Stimulated activated CD4-positive, alpha-beta T cell treated with anti-CD3 and anti-CD28 coated beads, Interleukin-4, amount 100 ng/mL, for 4 hours (primary cell): ENCODE measurements at places on chromosomes 1 and 21.

DNA sequence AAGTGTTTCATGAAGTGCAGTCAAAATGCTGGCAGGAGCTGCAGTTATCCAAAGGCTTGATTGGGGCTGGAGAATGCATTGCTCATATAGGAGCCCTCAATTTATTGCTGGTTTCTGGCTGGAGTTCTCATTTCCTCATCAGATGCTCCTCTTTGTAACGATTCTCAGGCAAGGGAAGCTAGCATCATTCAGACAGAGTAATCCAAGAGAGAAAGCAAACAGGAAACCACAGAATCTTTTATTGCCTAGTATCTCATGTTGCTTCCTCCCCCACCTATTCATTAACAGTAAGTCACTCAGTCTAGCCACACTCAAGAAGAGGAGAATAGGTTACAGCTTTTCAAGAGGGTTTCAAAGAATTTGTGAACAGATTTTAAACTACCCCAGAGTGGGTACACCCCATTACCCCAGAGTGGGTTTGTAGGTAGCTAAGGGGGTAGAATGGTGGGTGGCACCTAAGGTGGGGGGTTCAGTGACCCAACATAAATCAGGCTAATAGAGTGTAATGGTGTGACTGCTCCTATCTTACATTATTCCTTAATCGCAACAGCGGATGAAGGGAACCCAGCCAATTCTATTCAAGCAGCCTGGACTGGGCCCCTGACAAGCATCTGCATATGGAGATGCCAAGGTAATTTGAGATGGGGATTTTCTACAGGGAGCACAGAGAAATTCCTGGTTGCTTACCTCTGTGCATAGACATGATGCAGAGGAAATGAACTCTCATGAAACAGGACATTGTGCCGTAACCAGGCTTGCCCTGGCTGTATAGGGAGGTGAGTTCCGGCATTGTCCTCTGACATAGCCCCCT lies 67.1 kb downstream of the KCNJ15 start:
- no peak for DNase-seq

- no peak for DNase-seq
These were observed 1.6 kb downstream of the TCEA3 start for GRCh38 chr1:23422941-23423340.

GRCh38 chr1:235649368-235650163 lies at the start of gene GNG4:
GNG4 (minus strand) TSS chr1:235649784; CDS start chr1:235583838, 65,946 bp downstream.
- peak; percentile 45 for DNase-seq

DNA sequence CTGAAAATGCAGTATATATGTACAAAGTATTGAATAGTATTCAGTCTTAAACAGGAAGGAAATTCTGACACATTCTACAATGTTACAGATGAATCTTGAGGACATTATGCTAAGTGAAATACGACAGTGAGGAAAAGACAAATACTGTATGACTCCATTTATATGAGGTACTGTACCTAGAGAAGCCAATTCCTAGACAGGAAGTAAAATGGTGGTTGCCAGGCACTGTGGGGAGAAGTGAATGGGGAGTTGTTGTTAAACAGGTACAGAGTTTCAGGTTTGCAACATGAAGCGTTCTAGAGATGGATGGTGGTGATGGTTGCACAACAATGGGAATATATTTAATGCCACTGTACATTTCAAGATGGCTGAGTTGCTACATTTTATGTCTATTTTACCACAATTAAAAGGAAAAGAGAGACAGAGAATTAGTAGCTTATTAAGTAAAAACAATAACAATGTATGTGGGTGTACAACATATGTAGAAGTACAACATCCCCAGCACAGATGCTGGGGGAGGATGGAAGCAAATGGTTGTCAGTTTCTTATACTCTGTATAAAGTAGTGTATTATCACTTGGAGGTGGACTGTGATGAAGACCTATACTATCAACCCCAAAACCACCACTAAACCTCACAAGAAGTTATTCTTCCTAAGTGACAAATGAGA lies 3.9 kb upstream of the RAB4A start:
- DNase-seq, result no peak

DNA sequence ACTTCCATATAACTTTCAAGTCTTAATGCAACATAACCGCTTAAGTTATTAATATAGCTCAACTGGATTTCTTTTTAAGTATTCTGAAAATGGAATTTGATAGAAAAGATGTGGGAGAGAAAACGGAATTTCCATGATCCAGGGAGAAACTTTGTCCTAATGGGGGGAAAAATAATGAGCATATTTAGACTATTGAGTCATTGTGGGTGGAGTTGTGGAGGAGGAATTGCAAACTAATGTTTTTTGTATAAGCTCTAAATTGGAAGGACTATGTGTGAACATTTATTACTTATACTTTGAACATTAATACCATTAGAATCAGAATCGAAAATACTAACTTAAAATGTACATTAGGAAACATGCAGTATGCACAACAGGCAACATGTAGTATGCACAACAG lies 159.9 kb upstream of the NEGR1 start:
- DNase-seq, result no peak

GRCh38 chr1:26391450-26391849 lies 18.9 kb upstream of the ZNF683 start:
- DNase-seq, result no peak

DNA sequence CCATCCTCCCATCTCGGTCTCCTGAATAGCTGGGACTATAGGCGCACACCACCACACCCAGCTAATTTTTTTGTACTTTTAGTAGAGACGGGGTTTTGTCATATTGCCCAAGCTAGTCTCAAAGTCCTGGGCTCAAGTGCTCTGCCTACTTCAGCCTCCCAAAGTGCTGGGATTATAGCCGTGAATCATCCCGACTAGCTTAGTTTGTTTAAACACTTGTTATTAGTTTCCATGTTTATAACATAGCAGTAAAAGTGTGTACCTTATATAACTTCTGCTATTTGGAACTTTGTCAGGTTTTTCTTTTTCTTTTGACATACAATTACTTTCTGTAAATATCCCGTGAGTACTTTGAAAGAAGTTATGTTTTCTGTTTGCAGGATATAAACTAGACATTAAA lies 60.6 kb upstream of the C1orf21 start:
- DNase-seq, result no peak

DNA sequence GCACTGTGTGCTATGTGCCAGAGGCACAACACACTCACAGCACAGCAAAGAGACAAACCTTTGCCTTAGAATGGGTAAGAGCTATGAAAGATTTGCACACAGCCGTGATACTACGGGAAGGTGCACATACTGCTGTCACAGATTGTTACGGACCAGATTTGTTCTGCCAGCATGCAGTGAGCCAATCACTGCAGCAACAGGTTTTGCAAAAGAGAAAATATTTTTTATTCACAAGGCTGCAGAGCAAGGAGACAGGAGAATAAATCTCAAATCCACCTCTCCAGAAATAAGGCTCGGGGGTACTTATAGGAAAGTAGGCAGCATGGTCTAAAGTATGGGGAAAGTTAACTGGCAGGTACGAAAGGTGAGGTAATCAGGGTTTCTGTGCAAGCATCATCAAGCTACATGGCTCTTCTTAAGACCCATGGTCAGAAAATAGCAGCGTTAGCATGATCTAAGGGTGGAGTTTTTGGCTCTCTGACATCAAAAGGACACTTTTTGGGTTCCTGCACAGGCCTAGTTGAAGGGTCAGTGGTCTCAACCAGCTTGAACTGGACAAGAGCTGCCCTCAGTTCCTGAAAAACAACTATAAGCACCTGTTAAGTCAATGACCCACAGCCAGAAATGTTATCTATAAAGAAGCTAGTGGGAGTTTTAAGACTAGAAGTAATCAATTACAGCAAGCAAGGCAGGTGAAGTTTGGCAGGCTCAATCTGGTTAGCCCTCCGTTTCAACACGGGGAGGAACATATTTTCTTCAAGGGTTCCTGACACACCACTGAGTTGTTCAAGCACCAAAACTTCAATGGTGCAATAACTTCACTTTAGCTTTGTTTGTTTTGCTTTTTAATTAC lies 186.0 kb downstream of the SLC35F3 start:
- DNase-seq, result no peak

DNA sequence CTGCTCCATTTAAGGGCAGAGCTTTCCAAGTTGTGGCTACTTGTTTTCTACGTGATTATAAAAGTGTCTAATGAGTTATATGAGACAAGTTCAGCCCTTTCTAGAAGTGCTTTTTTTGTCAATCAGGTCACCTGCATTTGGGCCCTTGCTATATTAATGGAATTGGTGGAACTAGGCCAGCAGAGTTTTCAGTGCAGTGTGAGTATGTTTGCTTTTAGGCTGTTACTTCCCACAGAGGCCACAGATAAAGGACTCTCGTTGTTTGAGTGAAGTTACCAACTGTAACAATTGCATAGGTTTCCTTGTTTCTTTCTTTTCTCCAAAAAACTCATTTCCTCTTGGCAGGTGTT lies 10.9 kb downstream of the SMAP2 start:
- DNase-seq, result no peak

GRCh38 chr1:89771991-89772560 lies 48.8 kb upstream of the LRRC8D start:
- DNase-seq, result no peak

- DNase-seq, result no peak
These were observed 437.6 kb downstream of the PRDM2 start for GRCh38 chr1:14137411-14138134.

DNA sequence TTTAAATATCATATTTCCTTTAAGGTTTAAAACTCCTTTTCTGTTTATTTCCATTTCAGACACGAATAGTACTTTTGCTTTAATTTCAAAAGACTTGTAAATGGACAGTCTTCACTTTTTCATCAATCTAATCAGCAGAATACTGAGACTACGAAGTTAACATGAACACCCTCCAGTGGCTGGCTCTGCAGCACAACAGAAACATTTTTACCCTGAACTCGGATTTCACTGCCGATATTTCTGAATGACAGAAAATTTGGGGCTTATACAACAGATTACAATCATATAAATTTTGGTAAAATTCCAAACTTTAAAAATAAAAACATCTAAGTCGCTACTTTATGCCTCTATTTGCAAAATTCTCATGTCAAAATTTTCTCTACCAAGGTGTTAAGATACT lies 86.2 kb downstream of the AKT3 start:
- no peak for DNase-seq

DNA sequence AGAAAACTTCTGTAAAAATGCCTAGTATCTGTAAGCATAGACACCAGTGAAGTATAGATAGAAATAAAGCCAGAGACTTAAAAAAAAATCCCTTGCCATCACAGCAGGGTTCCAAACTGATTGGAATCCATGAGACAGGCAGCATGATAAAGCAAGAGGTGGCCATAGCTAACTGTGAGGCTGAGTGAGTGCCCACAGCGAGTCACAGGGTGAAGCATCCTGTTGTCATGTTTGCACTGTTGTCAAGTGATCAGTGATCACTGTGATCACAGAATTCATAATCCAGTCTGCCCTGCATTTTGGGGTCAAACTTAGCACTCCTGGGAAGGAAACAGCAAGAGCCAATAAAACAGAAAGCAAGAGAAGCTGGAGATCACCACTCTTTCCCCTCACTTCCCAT lies 33.3 kb downstream of the LRRC8B start:
- DNase-seq, result peak; percentile 21

- no peak for DNase-seq
These were observed 93.4 kb downstream of the RRAGC start for GRCh38 chr1:38766125-38766524.

GRCh38 chr1:231931146-231931545 lies 304.6 kb downstream of the DISC1 start:
- DNase-seq, result no peak

DNA sequence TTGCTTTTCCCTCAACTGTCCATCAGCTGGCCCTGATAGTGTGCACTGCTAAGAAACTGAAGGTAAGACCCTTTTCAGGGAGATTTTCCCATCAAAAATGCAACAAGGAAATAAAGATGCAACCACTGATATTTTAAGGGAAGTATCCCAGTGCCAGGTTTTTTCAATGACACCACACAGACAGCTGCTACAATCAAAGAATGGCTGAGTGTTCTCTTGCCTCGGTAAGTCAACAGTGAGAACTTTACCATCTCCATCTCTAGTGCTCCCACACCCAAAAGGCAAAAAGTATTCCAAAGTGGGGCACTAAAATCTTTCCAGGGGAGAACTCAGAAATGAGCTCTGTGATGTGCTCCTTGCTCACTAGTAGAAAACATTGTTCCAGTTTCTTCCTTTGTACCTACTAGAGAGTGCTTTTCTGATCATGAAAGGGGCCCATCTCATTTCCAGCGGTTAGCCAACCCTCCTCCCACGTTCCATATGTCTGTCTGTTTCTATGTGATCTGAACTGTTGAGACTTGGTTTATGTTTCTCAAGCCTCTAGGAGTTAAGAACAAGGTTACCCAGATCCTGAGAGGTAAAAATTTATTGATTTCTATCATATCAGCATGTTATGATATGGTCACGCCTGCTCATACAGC lies 67.6 kb upstream of the NEK2 start:
- DNase-seq, result no peak

DNA sequence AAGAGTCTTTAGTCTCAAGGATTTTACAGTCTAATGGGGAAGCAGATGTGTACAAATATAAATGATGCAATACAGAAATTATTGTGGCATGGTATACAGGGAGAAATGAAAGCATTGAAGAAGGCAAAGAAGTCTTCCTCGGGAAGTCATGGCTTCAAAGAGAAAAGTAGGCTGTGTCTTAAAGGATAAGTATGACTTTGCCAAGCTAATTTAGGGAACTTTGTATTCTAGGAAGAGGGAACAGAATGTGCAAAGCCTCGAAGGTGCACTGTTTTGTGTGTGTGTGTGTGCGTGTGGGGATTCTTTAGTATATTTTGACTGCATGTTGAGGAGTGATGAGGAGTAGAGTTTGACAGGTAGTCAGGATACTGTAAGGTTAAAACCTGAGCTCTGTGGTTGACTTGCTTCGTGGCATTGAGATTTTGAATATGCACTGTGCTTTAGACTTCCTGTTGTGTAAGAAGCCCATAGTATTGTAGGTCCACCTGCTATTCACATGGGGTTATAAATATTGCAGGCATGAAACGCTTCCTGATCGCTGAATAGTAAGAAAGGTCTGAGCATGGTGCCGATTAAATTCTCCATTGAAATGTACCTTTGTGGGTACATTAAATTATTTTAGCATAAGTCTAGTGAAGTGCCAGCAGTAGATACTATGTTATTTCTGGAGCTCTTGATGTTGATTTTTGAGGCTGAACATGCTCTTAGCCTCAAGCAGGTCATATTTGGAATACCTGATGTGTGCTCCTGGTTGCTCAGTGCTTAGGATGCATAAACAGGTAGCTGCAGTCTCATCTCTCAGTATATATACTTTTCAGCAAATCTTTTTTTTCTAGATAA lies 8.0 kb downstream of the SMAP2 start:
- DNase-seq, result no peak

- DNase-seq, result no peak
These were observed 83.1 kb downstream of the ROR1 start for GRCh38 chr1:63856924-63857323.

DNA sequence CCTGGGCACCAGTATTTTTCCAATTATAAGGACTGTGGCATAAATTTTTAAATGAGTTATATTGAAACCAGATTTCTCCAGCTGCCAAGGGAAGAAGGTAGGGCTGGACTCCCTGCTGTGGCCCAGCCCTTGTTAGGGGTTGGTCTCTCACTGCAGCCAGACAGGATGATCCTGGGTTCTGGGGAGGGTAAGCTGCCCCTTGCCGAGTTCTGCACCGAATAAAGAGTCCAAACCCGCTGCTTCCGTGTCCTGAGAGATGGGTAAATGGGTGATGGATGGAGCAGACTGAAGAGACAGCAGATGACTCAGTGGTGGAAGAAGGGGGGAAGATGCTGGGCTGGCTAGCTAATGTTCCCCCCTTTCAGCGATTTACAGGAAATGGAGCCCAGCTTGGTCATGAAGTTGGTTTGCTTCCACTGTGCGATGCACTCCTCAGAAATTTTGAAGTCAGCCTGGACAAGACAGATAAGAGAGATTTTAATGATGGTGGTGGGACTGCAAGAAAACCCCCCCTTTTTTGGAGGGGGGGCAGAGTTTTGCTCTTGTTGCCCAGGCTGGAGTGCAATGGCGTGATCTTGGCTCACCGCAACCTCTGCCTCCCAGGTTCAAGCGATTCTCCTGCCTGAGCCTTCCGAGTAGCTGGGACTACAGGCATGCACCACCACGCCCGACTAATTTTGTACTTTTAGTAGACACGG lies 41.4 kb downstream of the YARS1 start:
- no peak for DNase-seq
